Small intestine (tissue), 16 donors: ENCODE measurements at places on chromosomes 12 and 14.

GRCh38 chr12:131101006-131101405 is 147.3 kb downstream of the ADGRD1 start:
- H3K36me3 ChIP-seq: peaks cover 48% of the 10 kb centered on the region
- DNase-seq: no peak
- H3K4me1 ChIP-seq: no peaks in the 10 kb centered on the region
- no peak overlapping the region for H3K27ac ChIP-seq

- no peak overlapping the region for H3K4me3 ChIP-seq
- H3K27me3 ChIP-seq: no peaks in the 10 kb centered on the region
- no peaks in the 10 kb centered on the region for H3K36me3 ChIP-seq
- H3K27ac ChIP-seq: no peak overlapping the region
- no peak for DNase-seq
- H3K4me1 ChIP-seq: peaks cover 7% of the 10 kb centered on the region
Measured at GRCh38 chr14:75141062-75141461, 14.2 kb upstream of the NEK9 start.

DNA sequence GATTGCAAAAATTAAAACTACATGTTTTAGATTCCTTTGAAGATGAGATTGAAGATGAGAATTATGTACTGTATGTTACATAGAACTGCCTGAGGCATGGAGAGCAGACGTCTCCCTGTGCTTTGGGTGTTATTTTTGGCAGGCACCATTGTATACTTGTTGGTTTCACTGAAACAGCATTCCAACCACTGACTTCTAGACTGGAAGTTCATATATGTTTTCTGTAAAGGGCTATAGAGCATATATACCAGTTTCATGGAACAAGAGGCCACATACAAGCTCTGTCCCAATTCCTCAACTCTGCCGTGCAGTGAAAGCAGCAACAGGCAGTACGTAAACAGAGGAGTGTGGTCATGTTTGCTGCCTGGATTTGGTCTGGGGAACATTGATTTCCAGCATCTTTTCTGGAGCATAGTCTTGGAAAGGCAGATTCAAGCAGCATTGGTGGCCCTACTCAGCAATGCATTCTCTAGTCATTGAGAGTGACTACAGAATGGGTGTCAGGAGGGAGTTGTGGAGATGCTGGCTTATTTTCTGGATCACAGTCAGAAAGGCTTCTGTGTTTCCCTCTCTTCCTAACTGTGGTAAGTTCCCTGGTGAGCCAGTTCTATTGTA is 57.6 kb upstream of the CNTN1 start:
- H3K4me1 ChIP-seq: no peaks in the 10 kb centered on the region
- H3K27ac ChIP-seq: no peak overlapping the region
- no peaks in the 10 kb centered on the region for H3K36me3 ChIP-seq
- DNase-seq: no peak
- H3K4me3 ChIP-seq: no peak overlapping the region

- H3K4me3 ChIP-seq: no peak overlapping the region
- no peak for DNase-seq
- no peaks in the 10 kb centered on the region for H3K4me1 ChIP-seq
Measured at GRCh38 chr14:49691031-49691430, 1.9 kb upstream of the KLHDC1 start.

- H3K27ac ChIP-seq: no peak overlapping the region
- H3K27me3 ChIP-seq: peaks cover 8% of the 10 kb centered on the region
- H3K4me1 ChIP-seq: peaks cover 5% of the 10 kb centered on the region
- no peaks in the 10 kb centered on the region for H3K36me3 ChIP-seq
Measured at GRCh38 chr14:67622675-67623074, 3.0 kb downstream of the ARG2 start.
